ENCODE measurements at places on chromosomes 12 and 14.

DNA sequence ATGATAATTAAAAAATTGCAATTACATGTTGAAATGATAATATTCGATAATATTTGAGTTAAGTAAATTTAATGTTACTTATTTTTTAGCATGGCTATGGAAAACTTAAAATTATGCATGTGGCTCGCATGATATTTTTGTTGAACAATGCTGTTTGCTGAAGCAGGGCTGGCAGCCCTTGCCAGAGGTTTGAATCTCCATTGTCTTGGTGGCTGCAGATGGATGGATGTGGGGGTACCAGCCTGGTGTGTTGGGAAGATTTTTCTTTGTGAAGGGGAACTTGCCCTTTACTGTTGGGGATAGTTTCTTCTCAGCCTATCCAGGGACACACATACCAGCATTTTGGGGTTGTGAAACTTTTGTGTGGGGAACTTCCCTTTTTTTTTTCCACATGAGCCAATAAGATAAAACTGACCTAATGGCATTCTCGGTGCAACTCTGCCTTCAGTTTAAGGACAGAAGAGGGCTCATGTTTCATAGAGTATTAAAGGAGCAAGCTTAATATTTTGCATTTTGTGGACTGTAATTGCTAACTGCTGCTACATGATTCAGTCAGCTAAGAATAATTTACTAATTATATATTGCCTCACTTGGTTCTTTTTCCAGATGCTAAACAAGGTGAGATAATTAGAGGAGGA is 8.8 kb downstream of the RASSF3 start:
- no peak for DNase-seq

- DNase-seq = no peak
These were observed 877.0 kb upstream of the TMEM132C start for GRCh38 chr12:127389923-127390322.

DNA sequence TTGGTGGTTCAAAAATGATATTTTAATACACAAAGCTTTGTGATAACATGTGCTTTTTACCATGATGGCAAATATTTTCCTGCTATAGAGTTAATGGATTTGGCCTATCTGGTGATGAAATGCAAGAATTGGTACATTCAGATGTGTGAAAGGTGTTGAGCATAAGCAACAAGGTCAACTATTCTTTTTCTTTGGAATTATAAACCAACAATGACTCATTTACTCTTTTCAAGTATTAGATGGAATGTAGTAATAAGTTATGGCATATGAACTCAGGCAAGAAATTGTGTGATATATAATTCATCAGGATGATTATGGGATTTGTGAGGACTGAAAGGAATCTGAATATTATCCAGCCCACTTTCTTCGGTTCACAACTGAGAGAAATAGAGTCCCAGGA is 471.4 kb downstream of the ETNK1 start:
- no peak for DNase-seq

GRCh38 chr12:108191086-108191485 is 62.0 kb downstream of the WSCD2 start:
- no peak for DNase-seq

- DNase-seq = no peak
These were observed 27.5 kb downstream of the SLC25A29 start for GRCh38 chr14:100278702-100279101.

DNA sequence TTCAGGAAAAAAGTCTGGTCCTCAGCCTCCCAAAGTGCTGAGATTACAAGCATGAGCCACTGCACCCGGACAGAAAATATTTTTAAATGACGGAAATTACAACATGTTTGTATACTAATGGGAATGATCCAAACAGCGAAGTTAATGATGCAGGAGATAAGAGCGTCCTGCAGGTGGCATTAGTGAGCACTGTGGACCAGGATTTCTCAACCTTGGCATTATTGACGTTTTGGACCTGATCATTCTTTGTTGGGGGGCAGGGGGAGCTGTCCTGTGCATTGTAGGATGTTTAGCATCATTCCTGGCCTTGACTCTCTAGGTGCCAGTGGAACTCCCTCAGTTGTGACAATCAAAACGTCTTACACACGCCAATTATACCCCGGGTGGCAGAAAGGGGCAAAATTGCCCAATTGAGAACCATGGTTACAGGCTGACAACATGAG is 34.1 kb downstream of the SCFD1 start:
- DNase-seq = no peak

GRCh38 chr12:96146747-96147146 is 47.4 kb upstream of the ELK3 start:
- no peak for DNase-seq

GRCh38 chr12:55707841-55708694 is at the start of gene ITGA7:
TSS of gene ITGA7 (minus strand) at chr12:55707904. CDS start at chr12:55707682, 222 bp downstream.
- DNase-seq = peak; percentile 57

DNA sequence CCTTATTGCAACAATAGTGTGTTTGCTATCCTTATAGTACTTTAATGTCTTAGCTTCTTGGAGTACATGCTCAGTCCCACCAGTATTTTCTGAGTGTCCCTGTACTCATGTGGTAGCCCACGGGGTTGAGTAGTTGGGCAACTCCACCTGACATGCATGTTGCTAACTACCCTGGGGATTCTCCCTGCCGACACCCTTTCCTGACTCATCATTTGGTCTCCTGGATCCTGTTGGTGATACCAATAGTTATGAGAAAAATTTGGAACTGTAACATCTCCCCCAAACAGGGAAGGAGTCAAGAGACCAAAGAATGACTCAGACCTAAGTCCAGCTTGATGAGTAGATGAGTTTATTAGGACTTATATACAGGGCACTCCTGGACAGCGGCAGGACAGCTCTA is 101.6 kb downstream of the BRMS1L start:
- no peak for DNase-seq

GRCh38 chr12:79098530-79098929 is 234.0 kb downstream of the SYT1 start:
- DNase-seq = no peak

DNA sequence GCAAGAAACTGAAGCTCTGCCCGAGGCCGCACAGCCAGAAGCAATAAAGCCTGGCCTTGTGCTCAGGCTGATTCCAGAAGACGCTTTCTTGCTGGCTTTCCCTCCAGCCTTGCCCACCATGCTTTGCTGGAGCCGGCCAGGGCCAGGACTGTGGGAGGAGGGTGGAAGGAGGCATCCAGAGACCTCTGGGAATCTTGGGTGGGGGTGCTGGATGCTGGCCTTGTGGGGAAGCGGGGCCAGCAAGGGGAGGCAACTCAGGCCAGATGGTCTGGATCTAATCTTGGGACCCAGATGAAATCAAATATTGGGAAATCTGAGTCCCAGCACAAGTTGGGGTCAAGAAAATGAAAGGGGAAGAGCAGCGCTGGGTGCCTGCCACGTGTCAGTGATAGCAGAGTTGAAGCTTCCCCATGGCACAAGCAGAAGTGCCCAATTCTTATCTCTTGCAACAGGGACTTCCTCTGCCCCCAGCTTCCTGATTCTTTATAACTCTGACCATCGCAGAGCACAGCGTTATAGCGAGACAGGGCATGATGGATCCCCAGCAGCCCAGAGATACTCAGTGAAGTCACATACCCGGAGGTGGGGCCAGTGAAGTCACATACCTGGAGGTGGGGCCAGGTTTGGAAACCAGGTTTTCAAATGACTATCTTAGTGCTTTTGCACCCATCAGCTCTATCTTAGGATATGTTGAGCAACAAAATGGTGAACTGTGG is 6.4 kb upstream of the RABGGTA start:
- no peak for DNase-seq

DNA sequence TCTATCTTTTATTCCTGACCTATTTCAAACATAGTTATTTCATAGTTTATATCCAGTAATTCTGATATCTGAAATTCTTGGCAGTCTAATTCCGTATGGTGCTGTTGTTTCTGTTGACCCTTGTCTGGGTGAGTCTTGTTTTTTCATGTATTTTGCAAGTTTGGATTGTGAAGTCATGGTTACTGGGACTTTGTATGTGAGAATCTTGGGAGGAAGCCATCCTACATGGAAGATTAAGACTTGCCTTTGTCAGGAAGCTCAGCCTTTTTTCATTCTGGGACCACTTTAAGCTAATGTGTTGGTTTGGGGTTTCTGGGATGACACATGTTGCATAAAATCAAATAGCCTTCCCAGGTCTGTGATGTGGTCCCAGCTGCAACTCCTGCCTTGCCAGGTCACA is 191.6 kb upstream of the E2F7 start:
- no peak for DNase-seq

Measured in GM19239 (cell line).